ENCODE measurements at places on chromosomes 16 and 17.

DNA sequence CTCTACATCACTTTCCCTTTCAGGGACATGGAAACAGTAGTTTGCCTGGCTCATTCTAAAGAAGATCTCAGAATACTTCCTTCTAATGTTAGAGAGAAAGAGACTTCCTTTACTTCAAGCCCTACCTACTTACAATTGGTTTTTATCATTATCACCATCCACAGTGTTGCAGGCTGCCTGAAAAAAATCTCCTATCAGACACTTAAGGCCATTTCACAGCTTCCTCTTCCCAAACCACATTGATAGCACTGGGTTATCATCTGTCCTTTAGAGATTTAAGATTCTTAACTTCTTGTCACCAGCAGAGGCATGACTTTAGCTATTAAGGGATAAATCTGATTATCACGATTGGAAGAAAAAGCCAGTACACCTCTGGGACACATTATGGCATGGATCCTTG, 178.5 kb upstream of the TBX2 start:
- no peak for DNase-seq

- no peak for DNase-seq
These were observed 18.5 kb upstream of the PHF12 start for GRCh38 chr17:28969706-28970393.

DNA sequence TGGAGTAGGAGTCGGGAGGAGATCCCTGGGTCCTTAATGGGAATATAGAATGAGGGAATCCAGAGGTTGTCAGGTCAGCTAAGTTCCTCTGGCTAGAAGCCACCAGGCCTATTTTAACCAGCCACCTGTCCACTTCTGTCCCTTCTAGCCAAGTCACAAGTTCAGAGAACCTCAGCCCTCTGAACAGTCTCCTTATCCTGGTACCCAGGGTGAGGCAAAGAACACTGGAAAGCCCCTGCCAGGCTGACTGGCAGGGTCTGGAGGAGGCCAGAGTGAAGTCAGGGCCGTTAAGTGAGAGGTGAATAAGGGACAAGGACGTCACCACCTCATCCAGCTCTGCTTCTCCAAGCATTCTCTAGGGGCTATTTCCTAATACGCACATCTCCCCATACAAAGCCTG, 2.7 kb downstream of the CTDNEP1 start:
- no peak for DNase-seq

DNA sequence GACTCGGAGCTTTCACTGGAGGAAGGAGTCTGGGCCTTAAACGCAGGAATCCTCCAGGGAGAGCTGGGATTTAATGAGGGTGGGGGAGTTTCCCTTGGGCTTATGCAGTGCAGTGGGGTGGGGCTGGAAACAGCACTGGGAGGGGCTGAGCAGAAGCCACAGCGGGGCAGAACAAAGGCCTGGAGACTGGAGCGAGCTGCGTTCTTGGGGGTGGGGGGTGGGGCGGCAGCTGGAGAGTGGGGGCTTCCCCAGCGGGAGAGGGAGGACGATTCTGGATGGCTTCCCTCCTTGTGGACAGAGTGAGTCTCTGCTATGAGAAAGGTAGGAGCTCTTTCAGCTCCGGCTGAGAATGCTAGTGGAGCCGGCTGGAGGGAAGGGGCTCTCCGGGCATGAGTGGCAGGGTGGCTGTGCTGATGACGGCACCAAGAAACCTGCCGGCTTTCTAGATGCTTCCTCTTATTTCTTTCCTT, 406.0 kb downstream of the SEC14L1 start:
- no peak for DNase-seq

DNA sequence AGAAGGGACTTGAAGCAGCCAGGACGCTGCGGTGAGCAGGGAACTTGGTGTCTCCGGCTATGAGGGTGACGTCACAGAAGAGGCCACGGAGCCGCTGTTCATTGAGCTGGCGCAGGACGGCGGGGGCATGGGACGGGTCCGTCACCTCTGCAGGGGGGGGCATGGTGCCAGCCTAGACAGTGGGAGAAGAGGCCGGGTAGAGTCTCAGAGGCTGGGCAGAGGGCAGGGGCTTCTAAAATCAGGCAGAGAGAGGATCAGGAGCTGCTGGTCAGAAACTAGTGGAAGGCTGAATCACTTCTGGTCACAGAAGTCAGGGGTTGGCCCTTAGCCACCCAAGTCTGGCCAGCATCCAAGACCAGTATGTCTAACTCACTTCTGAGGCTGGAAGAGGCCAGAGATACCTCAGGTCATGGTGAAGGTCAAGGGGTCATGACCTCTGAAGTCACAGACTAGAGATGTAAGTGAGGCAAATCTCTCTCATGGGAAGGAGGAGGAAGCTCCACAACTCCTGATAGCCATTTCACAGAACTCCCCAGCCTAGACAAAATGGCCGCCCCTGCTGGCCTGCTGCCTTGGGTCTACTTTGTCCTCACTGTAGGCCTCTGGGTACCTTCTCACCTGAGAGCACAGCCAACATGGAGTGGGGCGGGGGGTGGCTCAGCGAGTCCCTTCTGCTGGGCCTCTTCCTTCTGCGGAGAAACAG, 12.6 kb downstream of the ZBTB4 start:
- DNase-seq = no peak

DNA sequence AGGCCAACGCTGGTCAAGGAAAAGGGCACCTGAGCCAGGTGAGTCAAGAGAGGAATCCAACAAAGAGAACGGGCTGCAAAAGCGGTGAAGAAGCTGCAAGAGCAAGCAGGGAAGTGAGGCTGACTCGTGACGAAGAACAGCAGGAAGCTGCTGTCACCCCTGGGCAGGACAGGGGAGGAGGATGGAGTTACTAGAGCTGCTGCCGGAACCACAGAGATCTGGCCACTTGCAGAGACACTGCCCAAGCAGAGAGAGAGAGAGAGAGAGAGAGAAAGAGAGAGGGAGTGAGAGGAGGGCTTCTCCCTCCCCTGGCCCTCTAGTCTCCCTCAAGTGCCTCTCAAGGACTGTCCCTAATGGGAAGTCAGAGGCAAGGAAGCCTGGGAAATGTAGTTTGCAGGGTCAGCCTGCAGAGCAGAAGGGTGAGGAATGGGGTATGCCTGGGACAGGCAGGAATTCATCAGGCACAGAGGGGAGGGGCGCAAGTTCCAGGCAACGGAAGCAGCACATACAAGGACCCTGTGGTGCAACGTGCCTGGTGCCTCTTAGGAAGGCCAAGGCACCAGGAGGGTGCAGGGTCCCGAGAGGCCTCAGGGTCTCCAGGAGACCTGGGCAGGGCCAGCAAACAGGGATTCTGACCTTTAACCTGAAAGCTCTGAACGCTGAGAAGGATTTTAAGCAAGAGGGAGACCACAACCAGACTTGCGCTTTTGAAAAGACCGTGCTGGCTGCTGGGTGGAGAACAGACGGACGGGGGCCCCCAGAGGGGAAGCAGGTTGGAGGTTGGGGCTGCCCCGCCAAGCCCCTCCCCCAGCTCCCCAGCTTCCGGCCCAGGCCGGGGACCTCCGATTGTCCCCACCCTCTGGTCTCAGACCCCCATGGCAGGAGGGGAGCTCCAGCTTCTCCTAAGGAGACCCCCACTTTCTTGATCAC, 45.8 kb upstream of the CIBAR2 start:
- peak; percentile 5 for DNase-seq

DNA sequence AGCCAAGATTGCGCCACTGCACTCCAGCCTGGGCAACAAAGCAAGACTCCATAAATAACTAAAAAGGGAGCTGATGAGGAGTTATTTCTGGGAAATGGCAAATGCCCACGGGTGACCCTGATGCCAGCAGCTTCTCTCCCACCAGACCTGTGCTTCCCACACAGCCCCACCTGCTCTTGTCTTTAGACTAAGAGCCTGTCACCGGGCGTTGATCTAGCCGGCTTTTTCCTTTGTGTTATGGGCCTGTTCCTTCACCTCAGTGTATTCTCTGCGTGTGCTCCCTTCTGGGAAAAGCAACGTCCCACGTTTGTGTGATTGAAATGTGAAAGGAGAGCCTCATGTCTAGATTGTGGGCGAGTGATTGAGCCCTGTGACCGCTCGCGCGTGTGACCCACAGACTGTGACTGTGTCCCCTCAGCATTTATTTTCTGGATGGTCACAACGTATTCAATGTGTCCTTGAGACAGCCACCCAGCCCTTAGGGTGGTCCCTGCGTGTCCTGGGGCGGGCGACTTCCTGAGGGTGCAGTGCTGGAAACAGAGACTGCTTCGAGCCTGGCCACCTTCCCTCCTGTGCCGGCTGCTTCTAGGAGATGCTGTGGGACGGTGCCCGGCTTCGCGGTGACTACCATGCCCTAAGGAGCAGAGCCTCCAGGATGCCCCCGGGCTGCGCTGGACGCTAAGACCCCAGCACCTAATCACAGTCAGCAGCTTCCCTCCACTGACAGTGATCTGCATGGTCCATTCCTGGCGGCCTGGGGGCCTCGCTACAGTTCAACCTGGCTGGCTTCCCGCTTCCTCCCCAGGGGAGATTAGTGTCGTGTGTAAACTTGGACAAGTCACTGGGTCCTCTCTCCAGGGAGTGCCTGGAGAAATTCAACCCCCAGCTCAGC, 7.8 kb upstream of the RNPS1 start:
- DNase-seq = no peak
